ENCODE measurements at places on chromosomes 7 and 10.

- no peaks in the 10 kb centered on the region for H3K4me1 ChIP-seq
- H3K4me3 ChIP-seq, result no peak overlapping the region
- no peak for DNase-seq
Observed at GRCh38 chr7:147078312-147078711, 961.7 kb downstream of the CNTNAP2 start.

GRCh38 chr10:43801140-43801539, 152.5 kb upstream of the ZNF32 start:
- H3K4me1 ChIP-seq, result peaks cover 2% of the 10 kb centered on the region
- H3K27me3 ChIP-seq, result no peaks in the 10 kb centered on the region
- no peak for DNase-seq
- H3K36me3 ChIP-seq, result no peaks in the 10 kb centered on the region

DNA sequence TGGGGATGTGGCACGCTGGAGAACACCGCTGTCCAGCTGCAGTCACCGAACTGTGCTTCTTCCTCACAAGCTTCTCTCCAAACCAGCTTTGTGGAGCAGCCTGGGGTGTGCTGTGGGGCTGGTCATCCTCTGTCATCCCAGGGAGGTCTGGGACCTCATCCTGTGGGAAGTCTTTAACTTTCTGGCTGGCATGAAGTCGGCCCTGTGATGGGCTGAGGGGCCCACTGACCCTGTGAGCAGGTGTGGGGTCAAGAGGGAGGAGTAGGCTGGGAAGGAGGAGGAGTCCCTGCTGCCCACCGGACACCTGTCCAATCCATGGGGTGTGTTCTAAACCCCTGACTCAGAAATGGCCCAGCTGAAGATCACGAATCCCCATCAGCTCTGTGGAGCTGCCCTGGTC, 136.2 kb upstream of the SHH start:
- H3K27me3 ChIP-seq, result peaks cover 2% of the 10 kb centered on the region
- no peak for DNase-seq
- no peaks in the 10 kb centered on the region for H3K4me1 ChIP-seq
- H3K36me3 ChIP-seq, result no peaks in the 10 kb centered on the region
- no peak overlapping the region for H3K4me3 ChIP-seq
- H3K27ac ChIP-seq, result no peak overlapping the region

DNA sequence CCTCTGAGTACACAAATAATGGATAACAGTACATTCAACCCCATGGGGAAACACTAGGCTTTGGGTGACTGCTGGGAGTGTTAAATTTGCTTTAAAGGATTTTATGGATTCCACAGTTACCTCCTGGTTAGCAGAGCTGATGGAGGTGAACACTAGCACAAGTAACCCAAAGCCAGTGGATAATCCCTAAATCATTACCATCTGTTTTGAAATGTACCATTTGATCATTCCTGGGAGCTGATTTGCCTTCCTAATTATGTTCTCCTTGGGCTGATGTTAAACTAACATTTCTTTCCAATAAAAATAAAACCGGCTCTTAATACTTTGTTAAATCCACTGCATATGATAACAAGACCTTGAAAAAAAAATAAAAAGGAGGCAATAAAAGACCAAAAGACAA, 493.9 kb downstream of the PLXNA4 start:
- no peak overlapping the region for H3K4me3 ChIP-seq
- H3K36me3 ChIP-seq, result no peaks in the 10 kb centered on the region
- H3K4me1 ChIP-seq, result no peaks in the 10 kb centered on the region
- no peak for DNase-seq

GRCh38 chr10:132980426-132981172, 38.2 kb upstream of the CFAP46 start:
- H3K27me3 ChIP-seq, result peaks cover 20% of the 10 kb centered on the region
- no peaks in the 10 kb centered on the region for H3K4me1 ChIP-seq
- no peaks in the 10 kb centered on the region for H3K36me3 ChIP-seq
- H3K27ac ChIP-seq, result no peak overlapping the region
- H3K4me3 ChIP-seq, result no peak overlapping the region

- H3K27ac ChIP-seq, result no peak overlapping the region
- H3K4me1 ChIP-seq, result no peaks in the 10 kb centered on the region
- DNase-seq, result no peak
Observed at GRCh38 chr10:44300666-44301649, 83.9 kb downstream of the CXCL12 start.

DNA sequence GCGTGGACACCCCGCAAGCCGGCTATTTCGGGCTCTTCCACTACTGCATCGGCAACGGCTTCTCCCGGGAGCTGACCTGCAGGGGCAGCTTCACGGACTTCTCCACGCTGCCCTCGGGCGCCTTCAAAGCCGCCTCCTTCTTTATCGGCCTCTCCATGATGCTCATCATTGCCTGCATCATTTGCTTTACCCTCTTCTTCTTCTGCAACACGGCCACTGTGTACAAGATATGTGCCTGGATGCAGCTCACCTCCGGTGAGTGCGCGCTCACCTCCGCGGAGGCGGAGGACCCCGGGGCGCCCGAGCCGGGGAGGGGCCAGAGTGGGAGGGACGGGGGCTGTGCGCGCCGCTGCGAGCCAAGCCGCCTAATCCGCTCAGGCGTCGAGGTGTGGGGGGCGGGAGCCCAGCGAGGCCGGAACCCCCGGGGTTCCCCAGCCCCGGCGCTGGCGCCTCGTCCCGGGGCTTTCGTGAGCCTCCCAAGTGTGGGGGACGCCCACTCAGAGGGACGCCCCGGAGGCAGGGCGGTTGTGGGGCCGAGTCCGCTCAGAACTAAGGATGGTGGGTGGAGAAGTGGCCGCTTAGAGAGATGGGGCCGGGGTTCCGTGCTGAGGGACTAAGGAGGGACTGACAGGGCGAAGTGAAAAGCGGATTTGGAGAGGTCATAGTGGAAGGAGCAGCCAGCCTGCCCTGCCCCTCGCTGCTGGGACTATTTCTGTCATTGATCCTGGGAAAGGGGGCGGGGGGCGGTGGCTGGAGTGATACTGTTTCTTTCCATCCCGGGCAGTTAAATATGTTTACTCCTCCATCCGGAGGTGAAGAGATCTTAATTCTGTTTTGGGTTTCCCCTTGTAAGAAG, 795 bp downstream of the LHFPL3 start:
- no peak overlapping the region for H3K4me3 ChIP-seq
- peaks cover 51% of the 10 kb centered on the region for H3K27me3 ChIP-seq
- no peaks in the 10 kb centered on the region for H3K36me3 ChIP-seq
- no peak overlapping the region for H3K27ac ChIP-seq

- no peak overlapping the region for H3K27ac ChIP-seq
- H3K4me3 ChIP-seq, result no peak overlapping the region
- H3K36me3 ChIP-seq, result no peaks in the 10 kb centered on the region
- DNase-seq, result no peak
- no peaks in the 10 kb centered on the region for H3K27me3 ChIP-seq
- H3K4me1 ChIP-seq, result no peaks in the 10 kb centered on the region
Observed at GRCh38 chr10:112246-112645, 23.0 kb upstream of the ZMYND11 start.

DNA sequence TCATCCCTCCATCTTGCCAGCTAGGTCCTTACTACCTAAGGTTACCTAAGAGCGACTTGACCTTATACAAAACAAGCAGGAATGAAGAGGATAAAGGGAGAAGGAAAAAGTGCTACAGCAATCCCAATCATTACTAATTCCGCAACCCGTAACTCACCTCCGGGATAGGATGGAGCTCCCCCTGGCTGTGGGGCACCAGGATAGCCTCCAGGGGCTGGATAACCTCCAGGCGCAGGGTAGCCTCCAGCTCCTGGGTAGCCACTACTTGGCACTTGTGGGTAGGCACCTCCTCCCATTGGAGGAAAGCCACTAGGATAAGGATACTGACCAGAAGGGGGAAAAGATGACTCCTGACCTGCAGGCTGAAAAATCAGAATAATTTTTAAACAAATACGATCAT, 15.8 kb downstream of the ANXA7 start:
- no peaks in the 10 kb centered on the region for H3K4me1 ChIP-seq
- no peak overlapping the region for H3K27ac ChIP-seq
- no peaks in the 10 kb centered on the region for H3K27me3 ChIP-seq
- no peak for DNase-seq
- peaks cover 18% of the 10 kb centered on the region for H3K36me3 ChIP-seq
- H3K4me3 ChIP-seq, result no peak overlapping the region

DNA sequence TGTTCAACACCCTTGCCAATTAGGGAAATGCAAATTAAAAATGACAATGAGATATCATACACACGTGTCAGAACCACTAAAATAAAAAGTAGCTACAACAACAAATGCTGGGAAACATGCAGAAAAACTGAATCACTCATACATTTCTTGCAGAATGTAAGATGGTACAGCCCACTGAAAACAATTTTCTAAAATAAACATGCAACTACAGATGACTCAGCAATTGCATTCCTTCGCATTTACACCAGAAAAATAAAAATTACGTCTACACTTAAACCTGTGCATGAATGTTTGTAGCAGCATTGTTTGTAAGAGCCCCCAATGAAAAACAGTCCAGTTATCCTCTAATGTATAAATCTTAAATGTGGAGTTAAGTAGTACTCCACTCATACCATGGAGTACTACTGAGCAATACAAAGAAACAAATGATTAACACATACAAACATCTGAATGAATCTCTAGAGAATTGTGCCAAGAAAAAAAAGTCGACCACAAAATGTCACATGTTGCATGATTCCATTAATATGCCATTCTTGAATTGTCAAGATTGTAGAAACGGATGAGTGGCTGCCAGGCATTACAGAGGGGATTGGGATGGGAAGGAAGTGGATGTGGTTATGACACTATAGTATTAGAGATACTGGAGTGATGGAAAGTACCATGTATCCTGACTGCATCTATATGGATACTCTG, 134.6 kb upstream of the NPSR1 start:
- no peaks in the 10 kb centered on the region for H3K36me3 ChIP-seq
- no peak overlapping the region for H3K27ac ChIP-seq
- no peaks in the 10 kb centered on the region for H3K27me3 ChIP-seq
- no peaks in the 10 kb centered on the region for H3K4me1 ChIP-seq
- DNase-seq, result no peak

DNA sequence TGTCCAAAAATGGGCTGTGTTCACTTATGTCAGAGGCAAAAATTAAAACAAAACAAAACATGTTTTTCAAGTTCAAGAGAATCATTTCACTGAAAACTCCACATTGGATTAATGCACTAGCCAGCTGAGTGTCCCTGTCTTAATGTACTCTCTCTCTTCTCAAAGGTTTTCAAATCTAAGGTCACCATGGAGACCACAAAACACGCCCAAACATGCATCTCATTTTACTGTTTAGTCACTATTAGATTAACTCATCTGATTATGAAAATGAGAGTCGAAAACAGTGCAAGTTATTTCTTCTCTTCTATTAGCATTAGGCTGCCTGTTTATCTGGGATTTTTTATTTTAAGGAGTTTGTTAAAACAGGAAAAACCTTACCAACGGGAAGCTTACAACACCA, 70.8 kb upstream of the ASAH2 start:
- H3K27me3 ChIP-seq, result no peaks in the 10 kb centered on the region
- DNase-seq, result no peak
- H3K4me1 ChIP-seq, result no peaks in the 10 kb centered on the region
- no peaks in the 10 kb centered on the region for H3K36me3 ChIP-seq
- H3K27ac ChIP-seq, result no peak overlapping the region

DNA sequence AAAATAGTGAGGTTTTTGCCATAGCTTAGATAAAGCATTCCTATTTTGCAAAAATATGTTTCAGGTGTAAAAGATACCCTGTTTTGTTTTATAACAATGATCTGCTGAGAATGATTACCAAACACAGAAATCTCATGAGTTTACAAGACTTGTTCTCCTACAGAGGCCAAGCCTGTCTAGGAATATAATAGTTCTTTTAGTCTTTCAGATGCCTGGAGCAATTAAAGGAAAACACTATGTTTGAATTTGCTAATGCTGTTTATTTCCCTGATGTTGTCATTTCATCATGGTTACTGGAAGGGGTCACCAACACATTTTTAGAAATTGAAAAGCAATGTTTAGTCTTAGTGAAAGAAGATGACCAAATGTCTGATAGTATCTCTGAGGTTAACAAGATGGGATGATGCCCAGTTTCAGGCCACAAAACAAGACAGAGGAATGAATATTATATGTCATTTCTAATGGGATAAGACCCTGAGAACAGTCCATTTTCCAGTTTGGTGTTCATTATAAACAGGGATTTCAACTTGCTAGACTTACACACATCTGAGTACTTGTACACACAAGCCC, 559.9 kb downstream of the INHBA start:
- no peaks in the 10 kb centered on the region for H3K27me3 ChIP-seq
- H3K4me1 ChIP-seq, result no peaks in the 10 kb centered on the region
- no peak overlapping the region for H3K27ac ChIP-seq
- no peak overlapping the region for H3K4me3 ChIP-seq

DNA sequence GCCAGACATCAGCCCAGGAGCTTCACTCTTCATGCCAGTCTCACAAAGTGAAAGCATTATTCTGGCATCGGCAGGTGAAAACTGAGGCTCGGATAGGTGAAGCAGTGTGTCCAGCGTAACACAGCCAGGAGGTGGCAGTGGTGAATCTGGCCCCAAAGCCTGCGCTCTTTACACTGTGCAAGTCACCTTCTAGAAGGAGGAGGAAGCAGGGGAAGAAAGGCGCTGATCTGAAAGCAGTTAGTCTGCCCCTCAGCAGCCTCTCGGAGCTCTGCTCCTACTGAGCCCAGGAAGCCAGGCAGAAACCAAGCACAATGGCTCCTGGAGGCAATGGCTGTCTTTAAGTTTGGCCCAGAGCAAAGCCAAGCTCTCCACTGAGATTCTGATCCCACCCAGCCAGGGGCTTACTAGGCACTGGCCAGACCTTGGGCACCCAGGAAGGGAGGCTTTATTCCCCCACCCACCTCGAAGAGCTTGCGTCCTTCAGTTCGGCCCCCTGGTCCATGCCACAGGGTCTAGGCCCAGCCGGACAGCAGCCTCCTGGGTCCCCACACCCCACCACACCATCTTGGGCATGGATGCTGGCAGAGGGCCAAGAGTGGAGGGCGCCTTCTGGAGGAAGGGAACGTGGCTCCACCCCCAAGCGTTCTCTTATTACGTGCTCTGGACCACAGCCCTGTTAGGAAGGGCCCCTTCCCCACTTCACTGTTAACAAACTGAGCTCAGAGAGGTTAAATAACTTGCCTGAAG, 104.5 kb downstream of the GRID1 start:
- peaks cover 33% of the 10 kb centered on the region for H3K27me3 ChIP-seq
- no peak overlapping the region for H3K27ac ChIP-seq
- no peaks in the 10 kb centered on the region for H3K36me3 ChIP-seq
- no peak overlapping the region for H3K4me3 ChIP-seq
- H3K4me1 ChIP-seq, result no peaks in the 10 kb centered on the region

GRCh38 chr7:158856883-158857668, 718 bp downstream of the DYNC2I1 start:
- H3K36me3 ChIP-seq, result no peaks in the 10 kb centered on the region
- H3K27ac ChIP-seq, result peak overlapping the region; percentile 72
- peaks cover 3% of the 10 kb centered on the region for H3K4me1 ChIP-seq

GRCh38 chr10:86343761-86344160, 22.8 kb downstream of the GRID1 start:
- DNase-seq, result no peak
- H3K4me1 ChIP-seq, result no peaks in the 10 kb centered on the region
- no peak overlapping the region for H3K4me3 ChIP-seq
- no peaks in the 10 kb centered on the region for H3K27me3 ChIP-seq
- no peaks in the 10 kb centered on the region for H3K36me3 ChIP-seq

- no peak for DNase-seq
- peaks cover 3% of the 10 kb centered on the region for H3K36me3 ChIP-seq
- H3K4me1 ChIP-seq, result peaks cover 15% of the 10 kb centered on the region
- peaks cover 21% of the 10 kb centered on the region for H3K27me3 ChIP-seq
- no peak overlapping the region for H3K27ac ChIP-seq
Observed at GRCh38 chr7:151384352-151384697, 25.5 kb downstream of the WDR86 start.
